Activated CD4-positive, CD25-positive, alpha-beta regulatory T cell treated with anti-CD3 and anti-CD28 coated beads, Interleukin-2, amount 50 U/mL, for 72 hours (primary cell): ENCODE measurements at places on chromosomes 5 and 9.

DNA sequence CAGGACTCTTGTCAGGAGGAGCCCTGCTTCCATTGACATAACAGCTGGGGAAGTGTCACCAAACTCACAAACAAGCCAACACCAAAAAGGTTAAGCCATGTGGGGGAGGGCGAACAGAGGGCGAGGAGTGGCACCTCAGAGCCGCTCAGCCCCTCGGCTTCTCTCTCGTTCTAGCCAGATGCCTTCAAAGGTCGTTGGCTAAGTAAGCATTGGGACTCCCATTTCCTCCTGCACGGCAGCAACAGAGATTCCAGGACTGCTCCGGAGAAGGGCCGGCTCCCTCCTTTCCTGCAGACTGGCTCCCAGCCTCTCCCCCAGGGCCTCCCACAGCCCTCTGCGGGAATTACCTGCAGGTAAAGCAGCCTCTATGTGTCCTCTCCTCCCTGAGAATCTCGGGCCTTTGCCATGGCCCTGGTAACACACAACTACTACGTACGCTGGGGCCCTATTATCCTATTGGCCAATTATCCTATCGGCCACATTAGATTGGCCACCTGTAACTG, 52.1 kb upstream of the RNU6ATAC start:
- DNase-seq: no peak

GRCh38 chr9:9893837-9894236, 719.0 kb downstream of the PTPRD start:
- no peak for DNase-seq

GRCh38 chr9:94545940-94546339, 8.9 kb upstream of the PCAT7 start:
- DNase-seq: no peak

DNA sequence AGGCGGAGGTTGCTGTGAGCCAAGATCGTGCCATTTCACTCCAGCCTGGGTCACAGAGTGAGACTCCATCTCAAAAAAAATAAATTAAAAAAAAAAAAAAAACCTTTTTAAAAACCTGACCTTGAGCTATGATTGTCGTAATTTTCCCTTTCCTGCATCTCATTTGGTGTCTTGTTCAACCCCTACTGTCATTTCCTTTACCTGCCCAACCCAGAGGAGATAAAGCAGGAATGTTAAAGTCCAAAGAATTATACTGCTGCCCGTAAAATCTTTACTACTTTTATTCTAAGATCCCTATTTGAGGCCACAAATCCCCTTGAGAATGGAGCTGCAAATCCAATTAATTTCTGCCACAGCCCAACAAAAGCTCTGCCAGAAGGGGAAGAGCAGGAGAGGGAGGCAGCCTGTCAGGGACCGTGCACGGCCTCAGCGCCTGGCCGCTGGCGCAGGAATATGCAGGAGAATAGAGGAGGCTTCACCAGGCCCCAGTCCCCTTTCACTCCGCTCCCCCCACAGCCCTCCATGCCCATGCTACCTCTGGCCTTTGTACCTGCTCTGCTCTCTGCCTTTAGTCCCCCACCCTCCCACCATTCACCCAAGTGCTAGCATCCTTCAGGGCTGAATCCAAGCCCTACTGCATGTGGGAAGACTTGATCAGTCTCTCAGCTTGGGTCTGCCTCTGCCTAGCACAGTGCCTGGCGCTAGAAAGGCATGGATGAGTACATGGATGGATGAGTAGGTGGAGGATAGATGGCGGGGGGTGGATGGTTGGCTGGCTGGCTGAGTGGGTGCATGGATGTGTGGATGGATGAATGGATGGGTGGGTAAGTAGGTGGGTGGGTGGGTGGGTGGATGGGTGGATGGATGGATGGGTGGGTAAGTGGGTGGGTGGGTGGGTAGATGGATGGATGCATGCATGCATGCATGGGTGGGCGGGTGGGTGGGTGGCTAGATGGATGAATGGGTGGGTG, 99.8 kb upstream of the SARDH start:
- no peak for DNase-seq

GRCh38 chr5:178630475-178630930, 3.7 kb upstream of the CLK4 start:
- no peak for DNase-seq

- DNase-seq: no peak
Measured at GRCh38 chr5:152546493-152546892, 141.4 kb upstream of the NMUR2 start.

DNA sequence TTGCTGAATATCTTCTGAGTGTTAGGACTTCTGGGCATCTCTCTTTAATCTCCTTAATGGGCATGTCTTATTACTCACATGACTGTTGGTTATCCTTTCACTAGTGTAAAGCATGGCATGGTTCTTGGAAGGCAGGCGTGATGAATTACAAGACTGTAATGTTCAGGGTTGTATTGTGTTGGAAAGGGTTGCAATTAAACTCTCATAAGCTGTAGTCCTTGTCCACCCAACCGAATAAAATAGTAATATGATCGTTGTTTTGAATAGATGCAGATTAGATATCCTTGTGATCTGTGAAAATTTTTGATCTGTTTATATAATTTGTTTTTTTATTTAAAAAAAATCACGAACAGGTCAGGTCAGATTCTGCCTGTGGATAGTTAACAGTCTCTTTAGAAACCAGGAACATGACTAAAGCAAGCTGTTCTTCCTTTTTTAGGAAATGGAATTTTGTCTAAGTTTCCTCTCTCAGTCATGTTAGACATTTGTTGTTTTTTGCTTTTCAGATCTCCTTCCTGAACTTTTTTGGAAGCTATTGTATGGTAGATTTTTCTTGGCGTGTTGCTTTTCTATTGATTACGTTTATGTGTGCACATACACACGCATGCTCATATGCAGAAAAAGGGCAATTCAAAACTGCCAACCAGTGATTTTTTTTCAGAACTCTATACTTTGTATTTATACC, 121.8 kb downstream of the ARHGEF28 start:
- DNase-seq: no peak

DNA sequence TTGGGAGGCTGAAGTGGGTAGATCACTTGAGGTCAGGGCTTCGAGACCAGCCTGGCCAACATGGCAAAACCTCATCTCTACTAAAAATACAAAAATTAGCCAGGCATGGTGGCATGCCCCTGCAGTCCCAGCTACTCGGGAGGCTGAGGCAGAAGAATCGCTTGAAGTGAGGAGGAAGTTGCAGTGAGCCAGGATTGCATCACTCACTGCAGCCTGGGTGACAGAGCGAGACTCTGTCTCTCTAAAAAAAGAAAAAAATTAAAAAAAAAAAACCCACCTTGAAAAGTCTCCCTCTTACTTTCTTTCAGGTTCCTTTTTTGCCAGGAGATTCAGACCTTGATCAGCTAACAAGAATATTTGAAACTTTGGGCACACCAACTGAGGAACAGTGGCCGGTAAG, 34.2 kb downstream of the CDK7 start:
- no peak for DNase-seq

DNA sequence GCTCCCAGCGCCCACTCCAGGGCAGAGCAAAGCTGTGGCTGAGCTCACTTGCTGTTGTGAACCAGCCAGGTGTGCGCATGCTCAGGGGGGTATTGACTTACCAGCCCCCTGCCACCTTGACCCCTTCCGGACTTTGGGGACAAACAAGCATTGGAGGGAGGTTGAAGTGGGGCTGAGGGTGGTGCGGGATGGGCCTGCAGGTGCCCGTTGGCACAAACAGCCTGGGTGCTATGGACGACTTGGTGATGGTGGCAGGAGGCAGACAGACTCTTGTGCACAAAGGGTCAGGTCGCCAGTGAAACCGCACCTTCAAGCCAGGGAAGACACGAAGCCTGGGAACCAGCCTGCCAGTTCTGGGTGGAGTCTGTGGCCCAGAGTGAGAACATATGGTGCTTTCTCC, 858.5 kb upstream of the PTPRD start:
- DNase-seq: no peak

GRCh38 chr9:35905912-35906679, at the start of gene HRCT1:
Gene HRCT1 (plus strand): TSS chr9:35906202. CDS start chr9:35906288, 86 bp downstream.
- no peak for DNase-seq

DNA sequence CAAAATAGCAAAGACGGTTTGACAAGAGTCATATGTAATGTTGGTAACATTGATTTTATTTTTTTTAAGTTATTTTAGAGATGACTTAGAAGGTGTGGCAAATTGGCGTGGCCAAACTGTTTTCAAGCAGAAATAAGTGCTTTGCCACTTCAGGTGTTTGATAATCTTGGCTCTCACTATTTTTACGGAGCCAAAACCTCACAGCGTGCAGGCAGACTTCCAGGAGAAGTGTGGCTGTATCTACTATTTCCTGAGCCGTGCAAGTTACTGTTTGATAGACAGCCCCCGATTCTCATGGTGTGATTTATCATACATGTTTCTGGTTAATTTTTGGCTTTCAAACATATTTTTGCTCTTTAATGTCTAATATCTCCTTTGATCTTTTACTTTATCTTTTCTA, 269.5 kb downstream of the ADAMTSL1 start:
- DNase-seq: no peak

- no peak for DNase-seq
Measured at GRCh38 chr5:41252036-41252435, 38.7 kb upstream of the C6 start.

GRCh38 chr5:65663804-65664521, 39.1 kb downstream of the SHLD3 start:
- no peak for DNase-seq

DNA sequence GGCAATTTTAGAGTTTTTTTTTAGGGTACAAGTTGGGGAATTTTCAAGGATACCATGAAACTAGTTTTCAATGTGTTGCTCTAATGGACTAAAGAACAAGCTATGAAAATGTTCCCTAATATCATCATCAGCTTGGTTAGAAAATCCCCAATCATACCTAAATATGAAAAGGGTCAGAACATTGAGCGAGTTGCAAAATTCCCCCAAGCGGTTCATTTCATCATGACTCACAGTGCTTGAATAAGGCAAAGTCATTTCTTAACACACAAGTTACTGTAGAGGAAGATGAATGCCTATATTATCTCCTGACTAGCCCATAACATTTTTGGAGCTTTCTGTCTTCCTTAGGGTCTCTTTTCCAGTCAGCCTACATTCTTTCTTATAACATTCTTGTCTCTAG, 62.7 kb downstream of the ST8SIA4 start:
- DNase-seq: no peak

GRCh38 chr5:61811052-61811451, 479.0 kb downstream of the ZSWIM6 start:
- no peak for DNase-seq

DNA sequence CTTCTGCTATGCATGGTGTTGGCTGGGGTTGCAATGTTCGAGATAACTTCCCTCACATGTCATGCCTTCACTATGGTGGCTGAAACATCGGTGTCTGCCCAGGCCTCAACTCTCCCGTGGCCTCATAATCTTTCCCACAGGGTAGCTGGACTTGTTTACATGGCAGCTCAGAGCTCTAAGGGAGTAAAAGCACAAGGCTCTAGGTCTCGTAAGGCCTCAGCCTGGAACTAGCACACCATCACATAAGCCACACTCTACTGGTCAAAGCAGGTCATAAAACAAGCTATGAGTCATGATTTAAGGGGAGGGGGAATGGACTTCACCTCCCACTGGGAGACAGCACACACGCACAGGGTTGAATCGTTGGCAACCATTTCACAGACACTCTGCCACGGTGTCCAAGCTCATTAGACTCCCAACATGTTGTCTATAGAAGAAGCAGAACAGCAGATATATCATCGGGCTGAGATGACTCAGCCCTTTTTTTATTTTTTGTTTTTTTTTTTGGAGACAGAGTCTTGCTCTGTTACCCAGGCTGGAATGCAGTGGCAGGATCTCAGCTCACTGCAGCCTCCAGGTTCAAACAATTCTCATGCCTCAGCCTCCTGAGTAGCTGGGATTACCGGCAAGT, 66.8 kb upstream of the IL17B start:
- DNase-seq: no peak

- DNase-seq: no peak
Measured at GRCh38 chr9:122807271-122807900, 7.5 kb downstream of the OR1K1 start.

DNA sequence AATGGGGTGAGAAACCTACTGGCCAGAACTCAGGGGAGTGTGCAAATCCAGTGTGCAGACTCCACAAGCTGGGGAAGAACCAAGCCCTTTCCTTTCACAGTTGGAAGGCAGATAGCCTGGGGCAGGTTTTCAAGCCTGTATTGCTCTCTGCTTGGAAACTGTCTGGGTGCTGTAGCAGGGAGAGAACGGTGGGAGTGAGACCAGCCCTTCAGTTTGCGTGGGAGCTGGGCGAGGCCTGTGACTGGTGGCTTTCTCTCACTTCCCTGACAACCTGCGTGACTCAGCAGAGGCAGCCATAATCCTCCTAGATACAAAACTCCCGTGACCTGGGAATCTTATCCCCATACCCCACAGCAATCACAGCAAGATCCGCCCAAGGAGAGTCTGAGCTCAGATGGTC, 44.9 kb upstream of the SNCAIP start:
- no peak for DNase-seq

DNA sequence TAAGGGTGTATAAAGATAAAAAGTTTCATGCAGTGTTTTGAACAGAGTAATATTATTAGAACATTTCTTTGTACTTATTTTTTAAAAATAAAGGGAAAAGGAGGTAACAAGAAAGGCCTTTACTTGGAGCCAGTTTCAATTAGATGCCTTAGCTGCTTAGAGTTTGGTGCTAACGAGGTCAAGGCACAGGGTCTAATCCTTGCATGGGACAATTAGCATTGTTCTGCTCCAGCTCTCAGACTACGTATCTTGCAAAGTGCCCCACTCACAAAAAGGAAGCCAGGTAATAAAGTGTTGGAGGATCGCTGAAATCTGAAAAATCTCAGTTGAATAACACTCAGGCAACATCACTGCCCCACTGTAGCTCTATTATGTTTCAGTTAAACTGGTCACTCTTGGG, 2011.3 kb downstream of the EFNA5 start:
- DNase-seq: no peak

DNA sequence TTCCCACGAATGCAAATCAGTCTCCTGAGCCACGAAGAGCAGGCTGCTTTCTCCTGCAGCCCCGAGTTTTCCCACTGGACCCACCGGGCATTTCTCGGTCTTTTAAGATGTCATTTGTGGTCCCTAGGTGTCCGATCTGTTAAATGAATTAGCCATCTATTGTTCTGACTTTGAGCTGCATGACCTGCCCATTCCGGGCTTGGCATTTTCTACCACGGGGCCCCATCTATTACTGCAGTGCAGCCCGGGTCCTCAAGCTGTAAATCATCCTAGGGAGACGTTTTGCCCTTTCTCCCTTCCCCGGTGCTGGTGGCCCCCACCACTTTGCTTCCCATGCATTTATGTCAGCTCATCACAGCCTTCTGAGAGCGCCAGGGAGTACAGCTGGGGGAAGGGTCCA, 405.4 kb downstream of the IRX1 start:
- DNase-seq: no peak

- no peak for DNase-seq
Measured at GRCh38 chr9:70488098-70488792, 73.8 kb upstream of the KLF9 start.

DNA sequence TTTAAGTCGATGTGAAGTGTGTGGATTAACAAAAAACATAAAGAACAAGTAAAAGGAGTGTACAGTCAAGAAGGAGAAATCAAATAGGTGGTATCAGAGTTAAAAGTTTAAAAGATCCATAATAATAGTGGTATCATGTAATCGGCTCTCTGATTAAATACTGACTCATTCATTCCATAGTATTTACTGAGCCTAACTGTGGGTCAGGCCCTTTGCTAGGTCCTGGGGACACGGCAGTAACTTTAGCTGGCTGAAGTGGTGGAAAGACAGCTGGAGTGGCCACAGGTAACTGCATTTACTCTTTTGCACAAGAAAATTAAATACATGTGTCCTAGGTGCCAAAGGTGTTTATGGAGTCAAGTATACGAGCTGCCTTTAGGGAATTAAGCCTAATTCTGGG, 124.0 kb downstream of the GNAQ start:
- no peak for DNase-seq
